ENCODE measurements at places on chromosomes 12 and 14.

GRCh38 chr14:63193236-63193635 is 11.0 kb upstream of the RHOJ start:
- no peaks in the 10 kb centered on the region for H3K27me3 ChIP-seq
- no peak overlapping the region for H3K27ac ChIP-seq
- no peak for DNase-seq
- no peaks in the 10 kb centered on the region for H3K36me3 ChIP-seq
- H3K4me1 ChIP-seq, result no peaks in the 10 kb centered on the region

DNA sequence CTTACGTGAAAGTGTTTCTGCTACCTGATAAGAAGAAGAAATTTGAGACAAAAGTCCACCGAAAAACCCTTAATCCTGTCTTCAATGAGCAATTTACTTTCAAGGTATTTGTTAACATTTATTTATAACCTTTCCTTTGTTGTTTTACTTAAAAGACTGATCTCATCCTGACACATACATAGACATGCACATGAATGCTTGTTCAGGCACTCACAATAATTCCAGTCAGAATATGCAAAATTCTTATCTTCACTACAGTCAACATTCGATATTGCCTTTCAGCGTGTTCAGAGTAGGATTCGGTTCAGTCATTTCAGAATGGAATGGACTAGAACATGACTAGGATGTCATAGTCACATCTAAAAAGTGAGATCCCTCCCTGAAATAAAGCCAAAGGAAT is 394.6 kb downstream of the PAWR start:
- DNase-seq, result no peak
- no peaks in the 10 kb centered on the region for H3K27me3 ChIP-seq
- H3K27ac ChIP-seq, result no peak overlapping the region
- H3K4me1 ChIP-seq, result no peaks in the 10 kb centered on the region
- no peaks in the 10 kb centered on the region for H3K36me3 ChIP-seq

DNA sequence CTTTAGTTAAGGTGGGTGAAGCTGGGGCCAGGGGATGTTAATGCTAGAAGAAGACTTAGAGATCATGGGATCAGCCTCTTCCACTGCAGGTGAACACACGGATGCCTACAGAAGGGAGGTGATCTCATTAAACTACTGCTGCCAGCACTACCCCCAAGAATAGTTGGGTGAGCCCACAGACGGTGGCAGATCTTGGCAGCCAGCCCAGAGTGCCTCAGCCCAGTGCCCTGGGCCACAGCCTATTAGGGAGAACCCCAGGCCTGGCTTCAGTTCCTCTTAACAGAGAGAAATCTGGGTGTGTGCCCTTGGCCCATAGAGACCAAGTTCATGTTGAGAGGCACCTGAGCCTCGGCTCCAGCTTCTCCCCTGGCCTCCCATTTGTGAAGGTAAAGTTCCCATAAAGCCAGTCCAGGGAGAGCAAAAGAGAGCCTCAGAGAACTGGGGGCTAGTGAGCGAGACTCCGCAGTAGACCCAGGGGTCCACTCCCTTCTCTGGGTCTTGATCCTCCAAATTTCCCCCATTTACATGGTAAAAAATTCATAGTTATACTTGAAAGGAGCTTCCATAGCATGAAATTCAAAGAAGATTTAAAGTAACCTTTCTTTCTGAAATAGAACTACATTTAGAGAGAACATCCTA is 125.0 kb upstream of the CCND2 start:
- no peaks in the 10 kb centered on the region for H3K27me3 ChIP-seq
- no peak overlapping the region for H3K27ac ChIP-seq
- H3K4me1 ChIP-seq, result peaks cover 2% of the 10 kb centered on the region

- H3K27ac ChIP-seq, result no peak overlapping the region
- no peaks in the 10 kb centered on the region for H3K27me3 ChIP-seq
- no peak for DNase-seq
- H3K4me3 ChIP-seq, result no peak overlapping the region
- H3K4me1 ChIP-seq, result no peaks in the 10 kb centered on the region
Measured at GRCh38 chr12:61272441-61272840, 987.8 kb upstream of the USP15 start.

- no peaks in the 10 kb centered on the region for H3K27me3 ChIP-seq
- no peak overlapping the region for H3K27ac ChIP-seq
- H3K4me3 ChIP-seq, result no peak overlapping the region
- no peaks in the 10 kb centered on the region for H3K36me3 ChIP-seq
- no peaks in the 10 kb centered on the region for H3K4me1 ChIP-seq
Measured at GRCh38 chr12:77299001-77299400, 233.6 kb upstream of the E2F7 start.

- H3K4me3 ChIP-seq, result no peak overlapping the region
- H3K4me1 ChIP-seq, result no peaks in the 10 kb centered on the region
- H3K27ac ChIP-seq, result no peak overlapping the region
- no peak for DNase-seq
- H3K27me3 ChIP-seq, result no peaks in the 10 kb centered on the region
Measured at GRCh38 chr12:48601013-48601756, 31.3 kb upstream of the LALBA start.

GRCh38 chr12:71029302-71029701 is 108.8 kb upstream of the PTPRR start:
- no peak overlapping the region for H3K4me3 ChIP-seq
- H3K27ac ChIP-seq, result no peak overlapping the region
- no peaks in the 10 kb centered on the region for H3K27me3 ChIP-seq
- DNase-seq, result no peak
- no peaks in the 10 kb centered on the region for H3K36me3 ChIP-seq

- H3K27me3 ChIP-seq, result peaks cover 2% of the 10 kb centered on the region
- H3K4me3 ChIP-seq, result no peak overlapping the region
- no peak for DNase-seq
- H3K27ac ChIP-seq, result no peak overlapping the region
Measured at GRCh38 chr12:49352351-49352750, 5.7 kb downstream of the DNAJC22 start.

GRCh38 chr12:110371408-110372055 is 32.0 kb downstream of the ANAPC7 start:
- peak overlapping the region; percentile 40 for H3K4me3 ChIP-seq
- peaks cover 42% of the 10 kb centered on the region for H3K36me3 ChIP-seq
- H3K4me1 ChIP-seq, result no peaks in the 10 kb centered on the region
- DNase-seq, result no peak
